Coronary artery (tissue), 2 donors: ENCODE measurements at places on chromosomes 16 and 17.

GRCh38 chr16:82937926-82938520, 311.3 kb downstream of the CDH13 start:
- no peak for DNase-seq

DNA sequence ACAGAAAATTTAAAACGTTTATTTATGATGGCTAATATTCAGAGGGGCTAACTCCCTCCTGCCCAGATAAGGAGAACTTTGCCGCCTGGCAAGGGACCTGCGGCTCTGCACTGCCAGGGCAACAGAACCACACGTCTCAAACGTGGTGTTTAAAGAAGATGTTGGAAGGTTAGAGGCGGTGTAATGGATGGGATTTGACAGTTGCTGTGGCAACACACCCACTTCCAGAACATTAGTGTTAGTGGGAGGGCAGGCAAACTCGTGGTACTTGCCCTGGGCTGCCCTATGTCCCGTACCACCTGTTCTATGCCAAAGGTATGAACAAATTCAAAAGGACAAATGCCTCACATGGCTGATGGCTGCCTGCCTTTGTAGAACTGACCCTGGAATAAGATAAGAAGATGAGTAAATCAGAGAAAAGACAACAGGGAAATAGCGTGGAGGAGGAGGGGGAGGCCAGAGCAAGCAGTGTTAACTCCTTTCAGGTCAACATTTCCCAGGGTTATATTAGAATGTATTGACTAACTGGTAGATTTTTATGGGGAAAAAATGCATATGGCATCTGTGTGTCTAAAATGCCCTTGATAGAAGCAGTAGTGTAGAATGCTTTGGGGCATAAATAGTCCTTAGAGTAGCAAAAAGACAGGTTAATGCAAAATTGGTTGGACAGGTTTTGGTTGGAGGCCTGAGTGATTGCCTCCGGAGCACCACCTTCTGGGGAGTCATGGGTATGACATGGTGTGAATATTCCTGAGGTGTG, 30.8 kb downstream of the HLF start:
- DNase-seq, result no peak

DNA sequence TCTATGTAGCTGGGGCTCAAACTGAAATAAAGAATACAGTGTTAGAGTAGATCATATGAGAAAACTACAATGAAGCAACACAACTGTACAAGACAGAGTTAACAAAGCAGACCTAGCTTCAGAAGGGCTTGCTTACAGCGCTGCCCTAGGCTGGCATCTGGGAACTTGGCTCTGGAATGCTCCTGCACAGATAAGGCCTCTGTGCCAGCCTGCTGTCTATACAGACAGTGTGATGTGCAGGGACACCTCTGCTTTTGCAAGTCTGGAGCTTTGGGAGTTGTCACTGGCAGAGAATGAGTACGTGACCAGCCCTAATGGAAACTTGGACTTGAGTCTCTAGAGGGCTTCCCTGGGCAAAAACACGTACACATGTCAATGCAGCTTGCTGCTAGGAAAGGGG, 32.1 kb upstream of the SLC38A8 start:
- no peak for DNase-seq

GRCh38 chr16:19472482-19472881, 49.4 kb downstream of the GDE1 start:
- DNase-seq, result no peak

- no peak for DNase-seq
Observed at GRCh38 chr16:81880816-81881215, 101.7 kb downstream of the PLCG2 start.

- no peak for DNase-seq
Observed at GRCh38 chr17:2814481-2815341, 18.5 kb downstream of the RAP1GAP2 start.

GRCh38 chr16:29881050-29881449, 18.0 kb upstream of the CDIPT start:
- no peak for DNase-seq

GRCh38 chr16:19105891-19106624, 7.7 kb upstream of the ITPRIPL2 start:
- DNase-seq, result no peak

DNA sequence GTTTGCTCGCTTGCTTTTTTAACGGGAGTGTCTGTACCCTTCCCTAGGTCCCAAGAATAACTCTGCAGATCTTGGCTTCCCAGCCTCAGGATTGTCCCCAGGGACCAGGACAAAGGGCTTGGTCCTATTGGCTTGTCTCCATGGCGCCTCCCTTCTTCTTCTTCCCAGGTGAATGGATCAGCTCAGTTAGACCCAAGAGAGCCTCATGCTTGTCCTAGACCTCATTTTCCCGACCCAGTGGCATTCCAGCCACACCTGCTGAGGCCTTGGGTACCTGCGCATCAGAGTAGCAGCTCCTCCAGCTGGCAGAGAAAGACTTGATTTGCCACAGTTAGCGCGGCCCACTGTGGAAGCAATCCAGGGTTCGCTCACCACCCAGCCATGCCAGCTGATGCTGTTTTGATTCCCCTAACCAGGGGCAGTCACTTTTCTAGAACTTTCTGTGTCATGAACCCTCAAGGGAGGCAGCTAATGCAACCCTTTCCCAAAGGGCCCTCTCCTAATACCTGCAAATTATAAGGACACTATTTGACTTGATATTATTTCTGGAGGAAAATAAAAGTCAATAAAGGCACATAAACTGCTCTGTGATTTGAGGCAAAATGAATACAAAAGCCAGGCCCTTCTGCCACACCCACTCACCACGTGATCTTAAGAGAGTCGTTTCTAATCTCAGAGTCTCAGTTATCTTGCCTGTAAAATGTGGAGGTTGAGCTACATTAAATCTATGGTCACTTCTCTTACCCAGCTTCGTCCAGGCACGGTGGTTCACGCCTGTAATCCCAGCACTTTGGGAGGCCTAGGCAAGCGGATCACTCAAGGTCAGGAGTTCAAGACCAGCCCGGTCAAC, 13.9 kb downstream of the GPR142 start:
- no peak for DNase-seq

GRCh38 chr17:34799751-34800150, 161.5 kb downstream of the CCT6B start:
- DNase-seq, result no peak
